ENCODE measurements at places on chromosomes 6 and 20.

- no peak for DNase-seq
Measured at GRCh38 chr6:150652848-150653613, 53.3 kb downstream of the PLEKHG1 start.

DNA sequence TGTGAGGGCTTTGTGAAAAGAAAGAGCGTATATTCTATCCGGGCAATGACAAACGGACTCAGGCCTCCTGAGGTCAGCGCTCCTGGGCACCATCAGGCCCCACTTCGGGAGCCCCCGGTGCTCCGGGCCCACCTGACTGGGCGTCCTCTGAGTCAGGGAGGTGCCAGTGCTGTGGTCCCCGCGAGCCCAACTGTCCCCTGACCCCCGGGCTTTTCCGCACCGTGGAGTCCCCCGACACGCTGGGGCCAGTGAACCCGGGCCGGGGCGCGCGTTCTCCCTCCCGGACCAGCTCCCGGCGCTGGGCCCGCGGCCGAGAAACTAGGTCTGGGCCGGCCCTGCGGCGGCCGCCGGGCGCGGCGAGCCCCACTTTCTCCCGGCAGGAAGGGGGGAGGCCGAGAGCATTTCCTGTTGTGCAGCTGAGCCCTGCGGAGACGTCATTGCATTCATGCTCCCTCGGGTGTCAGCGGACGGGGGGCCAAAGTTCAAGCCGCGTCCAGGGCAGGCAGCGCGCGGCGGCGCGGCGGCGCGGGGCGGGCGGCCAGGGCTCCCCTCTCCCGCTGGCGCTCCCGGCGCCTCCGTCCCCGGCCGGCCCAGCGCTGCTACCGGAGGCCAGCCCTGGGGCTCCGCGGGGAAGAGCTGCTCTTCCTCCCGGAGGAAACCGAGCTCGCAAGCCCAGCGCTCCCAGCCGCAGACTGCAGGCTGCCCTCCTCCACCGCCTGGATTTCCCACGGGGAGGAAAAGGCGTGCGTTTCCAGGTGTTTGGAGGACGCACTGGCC lies 18.3 kb downstream of the HIVEP2 start:
- no peak for DNase-seq

GRCh38 chr20:1364106-1364505 lies 28.7 kb downstream of the FKBP1A start:
- DNase-seq: peak; percentile 7

DNA sequence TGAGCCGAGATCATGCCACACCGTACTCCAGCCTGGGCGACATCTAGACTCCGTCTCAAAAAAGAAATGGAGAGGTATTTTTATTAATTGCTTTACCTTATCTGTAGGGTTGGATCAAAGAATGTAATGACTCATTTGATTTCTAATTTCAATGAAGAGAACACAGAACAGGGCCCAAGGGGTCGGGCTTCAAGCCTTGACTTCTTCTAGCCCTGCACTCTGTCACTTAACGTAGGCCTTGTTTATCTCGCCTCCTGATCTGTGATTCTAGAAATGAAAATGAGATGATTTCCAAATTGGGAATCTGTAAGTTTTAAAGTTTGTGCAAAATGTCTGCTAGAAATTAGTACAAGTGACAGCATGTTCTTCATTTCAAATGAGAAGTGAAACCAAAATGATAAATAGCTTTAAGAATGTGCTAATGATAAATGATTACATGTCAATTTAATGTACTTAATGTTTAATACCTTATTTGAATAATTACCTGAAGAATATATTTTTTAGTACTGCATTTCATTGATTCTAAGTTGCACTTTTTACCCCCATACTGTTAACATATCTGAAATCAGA lies 180.5 kb downstream of the SLC16A10 start:
- no peak for DNase-seq

DNA sequence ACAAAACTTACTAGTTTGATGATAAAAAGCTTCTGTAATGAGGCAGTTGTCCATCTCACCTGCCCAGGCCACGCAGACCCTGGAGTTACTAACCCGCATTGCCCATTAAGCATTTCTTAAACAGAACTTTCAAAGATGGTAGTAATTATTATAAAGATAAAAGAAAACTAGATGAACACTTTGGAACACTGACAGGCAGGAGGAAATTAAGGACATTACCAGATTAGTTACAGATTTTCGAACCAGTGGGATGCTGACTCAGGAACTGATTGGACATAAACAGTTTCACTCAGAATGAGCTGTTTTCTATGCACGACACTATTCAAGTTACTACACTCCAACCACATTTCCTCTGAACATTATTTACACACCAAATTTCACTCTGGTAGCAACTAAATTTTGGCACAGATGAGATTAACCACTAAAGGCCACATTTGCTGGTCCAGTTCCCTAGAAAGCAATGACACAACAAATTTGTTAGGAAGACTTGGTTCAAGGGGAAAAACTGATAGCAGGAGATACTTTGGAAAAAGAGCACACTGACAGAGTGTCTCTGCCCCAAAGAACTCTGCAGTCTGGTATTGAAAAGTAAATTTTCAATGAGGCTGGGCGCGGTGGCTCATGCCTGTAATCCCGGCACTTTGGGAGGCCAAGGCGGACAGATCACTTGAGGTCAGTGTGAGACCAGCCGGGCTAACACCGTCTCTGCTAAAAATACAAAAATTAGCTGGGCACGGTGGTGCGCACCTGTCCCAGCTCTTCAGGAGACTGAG lies 3.0 kb downstream of the ROMO1 start:
- DNase-seq: no peak

GRCh38 chr6:14875481-14876063 lies 370.3 kb upstream of the JARID2 start:
- DNase-seq: no peak

- DNase-seq: no peak
Measured at GRCh38 chr20:58403272-58403671, 14.2 kb downstream of the VAPB start.

DNA sequence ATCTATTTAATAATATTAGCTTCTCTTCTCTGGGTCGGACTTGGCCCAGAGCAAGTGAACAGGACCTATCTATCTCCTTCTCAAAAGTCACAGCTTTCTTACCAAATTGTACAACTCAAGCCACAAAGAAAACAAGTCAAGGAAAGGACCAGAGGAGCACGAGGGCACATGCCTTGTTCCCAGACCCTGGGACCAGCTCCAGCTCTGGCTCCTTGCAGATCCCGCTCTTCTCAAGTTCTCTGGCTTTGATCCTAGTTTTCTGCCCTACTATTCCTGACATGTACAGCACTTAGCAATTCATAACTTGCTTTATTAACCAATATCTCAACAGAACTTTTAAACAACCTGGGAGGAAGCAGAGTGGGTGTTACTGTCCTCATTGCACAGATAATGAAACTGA lies 185.9 kb downstream of the ESR1 start:
- no peak for DNase-seq

Measured in NCI-H2029 (cell line).